IPS-NIHi11 (cell line): ENCODE measurements at places on chromosomes 5 and 9.

DNA sequence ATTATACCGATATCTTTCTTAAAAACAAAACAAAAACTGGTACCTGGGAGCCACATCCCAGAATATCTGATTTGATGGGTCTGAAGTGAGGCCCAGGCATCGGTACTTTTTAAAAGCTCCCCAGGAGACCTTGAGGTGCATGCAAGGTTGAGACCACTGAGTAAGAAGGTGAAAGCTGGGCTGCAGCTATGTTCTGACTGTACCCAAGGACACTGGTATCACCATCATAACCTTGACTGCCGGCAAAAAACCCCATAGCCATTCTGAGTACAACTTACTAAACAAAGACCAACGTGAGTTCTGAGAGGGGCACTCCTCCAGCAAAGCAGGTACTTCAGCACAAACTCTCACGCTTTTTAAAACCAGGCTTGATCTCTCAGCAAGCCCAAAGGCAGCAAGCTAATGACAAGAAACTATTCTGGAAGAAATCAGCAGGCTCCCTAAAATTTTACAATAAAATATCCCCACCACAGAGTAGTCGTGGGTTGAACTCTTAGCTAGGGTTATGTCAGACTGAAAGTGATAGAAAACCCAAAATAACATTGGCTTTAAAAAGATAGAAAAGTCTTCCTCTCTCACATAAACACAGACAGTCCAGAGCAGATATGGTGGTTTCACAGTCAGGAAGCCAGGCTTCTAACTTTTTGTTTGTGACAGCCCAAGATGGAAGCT, 263.9 kb downstream of the SAXO1 start:
- DNase-seq = no peak

- no peak for DNase-seq
Measured at GRCh38 chr5:5576744-5577143, 154.3 kb downstream of the ICE1 start.

DNA sequence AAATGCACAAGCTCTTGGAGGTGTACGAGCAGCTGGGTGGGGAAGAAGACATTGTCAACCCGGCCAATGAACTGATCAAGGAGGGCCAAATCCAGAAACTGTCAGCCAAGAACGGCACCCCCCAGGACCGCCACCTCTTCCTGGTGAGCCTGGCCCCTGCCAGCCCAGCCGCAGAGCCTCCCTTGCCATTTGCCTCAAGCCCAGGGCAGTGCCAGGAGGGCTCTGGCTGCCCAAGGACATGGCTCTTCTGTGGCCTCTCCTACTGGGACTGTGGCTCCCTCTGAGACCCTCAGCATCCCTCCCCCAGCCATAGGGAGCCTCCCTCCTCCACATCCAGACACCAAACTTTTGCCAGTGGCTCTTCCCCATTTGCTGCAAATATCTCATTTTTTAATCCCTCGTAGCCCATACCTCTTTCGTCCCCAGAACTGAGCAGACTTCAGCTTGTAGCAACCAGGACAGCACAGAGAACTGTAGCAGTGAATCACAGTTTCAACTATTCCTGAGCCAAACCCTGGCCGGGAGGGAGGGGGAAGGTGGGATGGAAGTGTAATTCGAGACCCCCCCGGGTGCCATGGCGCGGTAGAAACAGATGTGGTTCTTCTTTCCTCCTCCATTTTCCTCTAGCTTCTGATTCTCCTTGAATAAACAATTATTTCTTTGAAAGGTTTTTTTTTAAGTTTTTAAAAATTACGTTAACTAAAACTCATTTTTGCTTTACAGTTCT, 44.5 kb upstream of the SUSD3 start:
- no peak for DNase-seq

GRCh38 chr5:13439430-13439829, 505.1 kb downstream of the DNAH5 start:
- no peak for DNase-seq

- no peak for DNase-seq
Measured at GRCh38 chr9:76530458-76531110, 71.6 kb downstream of the GCNT1 start.

DNA sequence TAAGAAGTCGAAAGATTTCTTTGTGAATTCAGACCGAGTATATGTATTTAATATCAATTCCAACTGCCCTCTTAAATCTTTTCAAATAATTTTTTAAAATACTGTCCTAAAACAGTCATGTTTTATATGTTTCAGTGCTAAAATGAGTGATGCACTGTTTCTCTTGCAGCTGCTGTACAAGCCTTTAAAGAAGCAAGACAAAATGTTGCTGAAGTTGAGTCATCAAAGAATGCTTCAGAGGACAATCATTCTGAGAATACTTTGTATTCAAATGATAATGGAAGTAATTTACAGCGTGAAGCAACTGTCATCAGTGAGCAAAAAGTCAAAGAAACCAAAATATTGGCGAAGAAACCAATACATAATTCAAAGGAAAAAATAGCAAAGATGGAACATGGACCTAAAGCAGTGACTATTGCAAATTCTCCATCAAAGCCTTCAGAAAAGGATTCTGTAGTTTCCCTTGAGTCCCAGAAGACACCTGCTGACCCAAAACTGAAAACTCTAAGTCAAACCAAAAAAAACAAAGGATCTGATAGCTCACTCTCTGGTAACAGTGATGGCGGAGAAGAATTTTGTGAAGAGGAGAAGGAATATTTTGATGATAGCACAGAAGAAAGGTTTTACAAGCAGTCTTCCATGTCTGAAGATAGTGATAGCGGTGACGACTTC, 58.0 kb downstream of the LOX start:
- DNase-seq = no peak

DNA sequence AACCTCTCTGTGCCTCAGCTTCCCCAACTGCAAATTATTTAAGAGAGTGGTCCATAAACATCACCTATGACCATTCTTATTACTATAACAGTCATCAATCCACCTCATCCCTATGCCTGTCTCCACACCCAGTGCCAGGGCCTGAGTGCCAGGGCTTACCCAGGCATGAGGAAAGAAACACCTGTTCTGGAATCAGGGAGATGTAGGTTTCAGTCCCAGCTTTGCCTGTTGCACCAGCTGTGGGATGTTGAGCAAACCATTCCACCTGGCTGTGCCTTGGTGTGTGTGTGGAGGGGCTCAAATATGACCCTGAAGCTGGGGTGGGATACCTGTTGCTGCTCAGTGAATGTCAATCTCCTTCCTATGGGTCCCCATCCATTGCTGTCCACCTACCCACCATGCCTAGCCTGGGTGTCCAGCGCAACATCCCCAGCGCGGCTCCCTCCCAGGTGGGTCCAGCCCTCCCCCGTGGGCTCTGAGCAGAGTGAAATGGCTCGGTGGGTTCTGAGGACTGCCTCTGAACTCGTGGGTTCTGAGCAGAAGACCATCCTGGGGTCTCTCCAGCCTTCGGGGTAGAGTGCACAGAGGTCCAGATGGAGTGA, 16.3 kb downstream of the AKNA start:
- DNase-seq = no peak

DNA sequence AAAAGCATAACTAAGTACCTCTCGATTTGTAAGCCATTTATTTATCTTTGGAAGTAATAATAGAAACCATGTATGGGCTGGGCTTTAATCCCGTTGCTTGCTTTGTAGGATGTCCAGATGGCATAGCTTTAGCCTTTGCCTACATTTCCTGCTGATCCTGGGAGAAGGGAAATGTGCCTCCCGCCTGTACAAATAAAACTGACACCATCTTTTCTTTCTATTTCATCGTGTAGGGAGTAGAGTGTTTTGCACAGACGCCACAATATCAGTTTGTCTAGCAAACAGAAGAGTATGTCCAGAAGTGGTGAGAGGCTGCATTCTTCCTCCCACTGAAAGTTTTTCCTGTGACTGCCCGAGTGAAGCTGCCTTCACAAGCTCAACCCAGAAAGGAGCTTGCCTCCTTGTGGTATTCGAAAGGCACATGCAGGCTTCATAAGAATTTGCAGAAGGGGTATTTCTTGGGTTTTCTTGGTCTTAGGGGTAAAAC, 24.7 kb upstream of the TJP2 start:
- DNase-seq = no peak

- no peak for DNase-seq
Measured at GRCh38 chr5:36060420-36060887, 6.2 kb downstream of the UGT3A2 start.

DNA sequence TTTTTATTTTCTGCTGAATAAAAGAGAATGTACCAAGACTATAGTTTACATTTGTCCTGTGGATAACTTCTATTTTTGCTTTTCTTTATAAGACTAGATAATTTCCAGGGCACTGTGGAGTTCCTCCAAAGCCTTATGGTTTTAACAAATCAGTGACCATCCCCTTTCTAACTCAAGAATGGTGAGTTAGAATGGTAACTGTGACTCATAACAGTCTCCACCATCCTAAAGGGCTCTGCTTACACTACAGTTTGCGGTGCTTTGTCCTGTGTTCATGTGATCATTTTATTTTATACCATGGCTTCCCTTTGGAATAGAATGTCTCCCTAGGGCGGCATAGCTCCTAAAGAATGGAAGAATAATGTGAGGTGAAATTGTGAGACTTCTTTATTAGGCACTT, 30.2 kb downstream of the WDR36 start:
- no peak for DNase-seq

DNA sequence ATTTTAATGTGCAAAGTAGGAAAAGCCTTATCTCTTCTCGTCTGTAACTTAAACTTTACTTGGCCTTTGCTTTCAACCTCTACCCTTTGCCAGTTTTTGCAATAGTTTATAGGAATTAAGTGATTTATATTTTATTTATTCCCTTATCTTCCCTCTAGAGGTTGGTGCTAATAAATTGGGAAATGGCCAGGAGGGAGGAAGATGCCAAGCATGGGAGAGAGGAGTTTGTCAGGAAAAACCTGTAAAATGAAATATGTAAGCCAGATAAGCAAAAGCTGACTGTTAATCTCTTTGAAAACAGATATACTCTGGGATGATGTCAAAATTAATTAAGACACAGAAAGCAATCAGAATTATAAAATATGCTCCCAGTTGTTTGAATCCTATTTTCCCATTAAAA, 484.5 kb downstream of the NR2F1-AS1 start:
- DNase-seq = no peak

DNA sequence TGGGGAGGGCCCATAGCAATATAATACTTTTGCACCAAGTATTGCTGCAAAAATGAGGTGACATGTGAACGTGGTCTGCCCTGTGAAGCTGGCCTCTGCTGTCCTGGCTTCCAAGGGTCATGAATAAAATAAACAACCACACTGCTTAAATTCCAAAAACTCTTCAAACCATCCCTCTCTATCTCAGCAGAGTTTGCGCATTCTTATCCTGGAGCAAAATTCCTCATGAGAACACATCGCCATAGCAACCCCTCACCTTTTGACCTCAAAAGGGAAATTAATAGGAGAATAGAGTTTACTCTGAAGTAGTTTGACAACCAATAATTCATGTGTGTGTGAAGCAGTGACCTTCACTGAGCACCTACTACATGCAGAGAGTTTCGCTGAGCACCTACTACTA, 342.9 kb downstream of the SPOCK1 start:
- DNase-seq = no peak

- DNase-seq = no peak
Measured at GRCh38 chr5:173730632-173731298, 114.3 kb upstream of the BOD1 start.

GRCh38 chr9:79912318-79913070, 340.7 kb downstream of the TLE4 start:
- no peak for DNase-seq

DNA sequence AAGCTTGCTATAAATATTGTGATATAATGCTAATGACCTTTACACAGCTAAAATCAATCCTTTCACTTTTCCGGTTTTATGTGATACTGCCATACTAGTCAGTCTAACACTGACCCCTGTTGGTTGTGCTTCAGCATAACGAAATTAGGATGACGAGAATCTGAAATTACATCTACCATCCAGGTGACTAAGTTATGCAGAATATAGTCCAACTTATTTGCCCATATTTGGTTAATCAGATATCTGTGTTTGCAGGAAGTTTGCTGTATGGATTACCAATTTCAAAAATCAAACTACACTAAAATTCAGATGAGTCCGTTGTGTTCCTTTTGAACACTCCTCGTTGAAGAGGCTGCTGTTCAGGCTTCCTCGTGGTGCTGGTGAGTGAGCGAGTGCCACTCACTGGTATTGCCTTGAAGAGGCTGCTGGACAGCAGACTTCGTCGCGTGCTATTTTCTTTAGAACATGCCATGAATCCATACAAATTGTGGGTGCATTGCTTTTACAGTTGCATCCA, 32.5 kb downstream of the TENT4A start:
- no peak for DNase-seq

- DNase-seq = no peak
Measured at GRCh38 chr9:1458503-1458902, 408.3 kb downstream of the DMRT2 start.

DNA sequence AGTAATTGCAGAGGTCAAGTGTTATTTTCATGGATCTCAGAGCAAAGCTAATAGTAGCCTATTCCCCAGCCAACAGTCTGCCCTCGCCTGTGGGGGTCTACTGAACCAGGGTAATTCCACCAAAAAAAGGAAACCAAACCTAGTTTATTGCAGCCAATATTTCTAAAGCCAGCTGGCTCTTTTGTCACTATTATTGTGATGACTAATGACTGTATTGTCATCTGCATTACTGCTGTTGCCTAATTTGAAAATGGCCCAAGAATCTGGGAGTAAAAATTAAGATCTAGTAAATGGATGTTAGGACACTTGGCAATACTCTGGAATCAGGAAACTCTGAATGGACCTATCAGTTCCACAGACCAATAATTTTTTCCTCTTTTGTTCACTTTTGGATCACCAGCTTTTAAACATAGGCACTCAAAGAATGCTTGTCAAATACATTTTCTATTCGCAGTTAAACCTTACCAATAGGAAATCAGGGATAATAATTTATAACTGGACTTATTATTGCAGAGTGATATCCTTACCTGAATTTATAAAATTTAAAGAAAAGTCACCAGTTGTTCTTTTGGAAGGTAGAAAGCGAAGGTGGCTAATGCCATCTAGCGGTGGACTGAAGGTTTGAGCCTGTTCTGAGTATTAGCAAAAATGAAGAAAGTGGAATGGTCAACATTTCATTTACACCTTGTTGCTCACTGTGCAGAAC, 69.2 kb downstream of the SYK start:
- DNase-seq = peak; percentile 40

DNA sequence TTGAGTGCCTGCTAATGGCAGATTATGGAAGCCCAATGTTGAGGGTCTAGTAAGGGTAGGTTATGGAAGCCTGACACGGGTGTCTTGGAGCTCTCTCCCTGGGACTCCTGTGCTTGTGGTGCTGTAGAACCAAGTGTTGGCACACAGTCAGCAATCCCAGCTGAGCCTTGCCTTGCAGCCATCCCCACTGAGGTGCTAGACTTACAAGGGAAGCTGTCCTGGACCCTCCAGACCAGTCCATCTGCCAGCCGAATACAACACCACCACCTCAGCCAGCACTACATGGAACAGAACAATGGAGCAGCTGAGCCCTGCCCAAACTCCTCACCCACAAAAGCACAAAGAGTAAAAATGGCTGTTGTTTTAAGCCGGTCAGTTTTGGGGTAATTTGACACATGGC, 90.5 kb upstream of the DNAH5 start:
- no peak for DNase-seq

- DNase-seq = no peak
Measured at GRCh38 chr5:79612667-79613198, 492 bp downstream of the TENT2 start.

DNA sequence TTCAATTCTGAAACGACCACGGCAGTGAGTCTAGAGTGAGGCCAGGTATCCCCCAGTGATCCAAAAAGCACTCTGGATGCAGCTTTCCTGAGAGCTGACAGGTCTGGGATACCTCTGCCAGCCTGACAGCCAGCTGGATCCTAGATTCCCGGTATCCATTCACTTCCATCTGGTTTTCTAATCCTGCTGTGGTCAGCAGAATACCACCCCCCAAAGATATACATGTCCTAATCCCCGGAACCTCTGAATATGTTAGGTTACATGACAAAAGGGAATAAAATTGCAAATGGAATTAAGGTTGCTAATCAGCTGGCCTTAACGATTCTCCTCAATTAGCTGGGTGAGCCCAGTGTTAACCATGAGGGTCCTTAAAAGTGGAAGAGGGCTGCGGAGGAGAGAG, 1.4 kb upstream of the ZNF79 start:
- no peak for DNase-seq
